ENCODE measurements at places on chromosomes 7 and 10.

- DNase-seq: no peak
Measured at GRCh38 chr7:27181795-27182275, 3.2 kb downstream of the HOXA11 start.

DNA sequence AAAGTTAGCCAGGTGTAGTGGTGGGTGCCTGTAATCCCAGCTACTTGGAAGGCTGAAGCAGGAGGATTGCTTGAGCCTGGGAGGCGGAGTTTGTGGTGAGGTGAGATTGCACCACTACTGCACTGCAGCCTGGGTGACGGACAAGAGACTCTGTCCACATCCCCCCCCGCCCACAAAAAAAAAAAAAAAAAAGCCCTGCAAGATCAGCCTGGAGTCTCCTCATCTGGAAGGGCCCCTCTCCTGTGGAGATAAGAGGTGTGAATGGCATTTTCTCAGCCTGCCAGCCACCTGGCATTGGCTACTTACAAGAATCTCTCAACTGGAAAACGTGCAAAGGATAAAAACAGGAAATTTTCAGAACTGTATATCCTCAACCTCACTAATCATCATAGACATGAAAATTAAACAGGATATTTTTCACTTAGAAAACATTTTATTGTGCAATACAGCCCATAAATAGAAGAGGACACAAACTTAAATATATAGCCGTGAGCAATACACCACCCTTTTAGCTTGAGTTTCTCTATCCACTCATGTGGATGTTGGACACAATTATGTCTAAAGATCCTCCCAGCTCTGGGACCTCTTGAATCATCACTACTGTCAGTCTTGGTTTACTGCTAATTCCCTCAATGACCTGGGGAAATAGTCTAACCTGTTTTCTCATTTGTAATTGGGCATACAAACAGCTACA, 11.3 kb upstream of the TSPAN15 start:
- no peak for DNase-seq

DNA sequence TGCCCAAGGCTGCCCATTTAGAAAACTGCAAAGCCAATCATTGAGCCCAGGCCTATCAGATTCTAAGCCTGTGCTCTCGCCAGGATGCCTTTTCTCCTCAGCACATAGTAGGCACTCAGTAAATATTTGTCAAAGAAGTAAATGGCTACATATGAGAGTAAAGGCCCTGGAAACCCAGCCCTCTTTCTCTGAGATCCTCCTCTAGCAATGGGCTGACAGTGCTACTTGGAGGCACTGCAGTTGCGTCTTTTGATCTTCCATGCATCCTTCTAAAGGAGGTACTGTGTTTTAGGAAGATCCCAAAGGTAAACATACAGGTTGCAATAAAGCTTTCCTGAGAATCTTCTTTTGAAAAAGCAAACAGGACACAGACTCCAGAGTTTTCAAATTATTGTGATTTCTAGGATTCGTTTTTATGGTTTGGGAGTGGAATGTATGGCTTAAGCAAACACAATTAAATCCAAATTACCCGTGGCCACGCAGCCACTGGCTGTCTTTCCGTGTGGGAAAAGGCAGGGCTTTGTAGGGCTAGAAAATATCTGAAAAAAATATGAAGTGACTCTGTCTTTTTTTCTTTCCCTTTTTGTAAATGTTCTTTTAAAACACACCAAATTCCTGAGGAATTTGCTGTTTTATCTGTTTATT, 151.3 kb upstream of the BMPER start:
- no peak for DNase-seq

DNA sequence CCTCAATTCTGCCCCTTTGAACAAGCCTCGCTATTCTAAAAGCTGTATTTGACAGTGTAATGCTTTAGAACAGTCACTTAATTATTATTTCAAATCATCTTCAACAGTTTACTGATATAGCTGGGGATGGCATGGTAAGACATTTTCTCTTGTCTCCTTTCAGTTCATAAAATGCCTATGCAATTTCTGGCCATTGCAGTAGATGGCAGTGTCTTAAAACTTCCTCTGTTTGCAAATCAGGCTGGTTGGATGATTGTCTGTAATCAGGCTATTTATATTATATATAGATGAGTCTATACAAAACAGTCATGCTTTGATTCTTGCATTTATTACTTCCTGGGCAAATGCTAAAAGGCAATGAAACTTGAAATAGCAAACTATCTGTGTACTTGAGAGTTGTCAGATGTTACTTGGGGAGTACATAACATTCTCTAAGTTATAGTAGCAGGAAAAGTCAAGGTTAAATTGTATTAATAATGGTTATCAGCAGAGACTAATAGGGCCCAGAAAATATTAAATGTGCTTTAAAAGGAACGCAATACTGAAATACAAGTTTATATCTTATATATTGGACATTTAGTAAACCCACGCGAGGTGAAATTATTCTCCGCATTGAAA, 55.5 kb upstream of the LHFPL3 start:
- no peak for DNase-seq

GRCh38 chr7:130113887-130114286, 43.6 kb downstream of the KLHDC10 start:
- no peak for DNase-seq

GRCh38 chr10:131553581-131553980, 242.1 kb upstream of the TCERG1L start:
- no peak for DNase-seq

All from HS-27A (cell line).